ENCODE measurements at places on chromosomes 16 and 17. TPM values are rescaled to one million over a fixed set of nuclear protein-coding genes. Genes with fewer than 3 reads are reported as not detected.

- no peaks in the 10 kb centered on the region for H3K36me3 ChIP-seq
- no peak overlapping the region for H3K4me3 ChIP-seq
- no peaks in the 10 kb centered on the region for H3K27me3 ChIP-seq
- H3K27ac ChIP-seq, result no peak overlapping the region
Measured at GRCh38 chr17:69134112-69134511, 7.6 kb downstream of the ABCA6 start.

DNA sequence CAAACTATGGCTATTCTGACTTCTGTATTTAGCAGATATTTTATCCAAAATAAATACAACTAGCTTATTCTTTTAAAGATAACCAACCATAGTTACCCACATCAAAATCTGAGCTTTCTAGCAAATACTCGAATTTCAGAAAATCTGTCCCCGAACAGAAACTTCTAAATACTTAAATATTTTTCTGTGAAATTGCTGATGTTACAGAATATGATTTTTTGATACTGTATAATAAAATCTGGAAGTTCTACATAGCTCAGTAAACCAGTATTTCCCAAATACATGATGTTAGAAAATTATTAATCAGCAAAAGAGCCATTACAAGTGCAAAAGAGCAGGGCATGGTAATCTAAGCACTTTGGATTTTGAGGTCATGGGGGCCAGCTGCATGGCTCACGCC lies 114.9 kb downstream of the CDH8 start:
- H3K27me3 ChIP-seq, result no peaks in the 10 kb centered on the region
- no peak overlapping the region for H3K27ac ChIP-seq
- no peak overlapping the region for H3K4me3 ChIP-seq
- H3K4me1 ChIP-seq, result no peaks in the 10 kb centered on the region

DNA sequence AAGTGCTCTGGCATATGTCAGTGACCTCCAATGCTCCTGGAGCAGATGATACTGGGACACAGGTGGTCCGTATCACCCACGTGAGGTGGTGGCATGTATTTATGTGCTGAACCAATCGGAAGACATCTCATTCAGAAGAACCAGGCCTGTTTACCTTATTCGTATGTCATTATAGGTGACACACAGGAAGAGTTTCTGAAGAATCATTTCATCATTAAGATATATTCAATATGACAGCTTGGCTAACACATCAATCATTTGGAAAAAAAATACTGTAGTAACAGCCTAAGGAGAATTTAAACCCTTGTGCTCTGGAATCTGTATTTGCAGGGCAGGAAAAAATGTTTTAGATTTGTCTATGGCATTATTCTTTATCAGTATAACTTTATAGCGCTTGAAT lies 44.6 kb downstream of the RBFOX1 start:
- H3K36me3 ChIP-seq, result no peaks in the 10 kb centered on the region
- no peaks in the 10 kb centered on the region for H3K27me3 ChIP-seq
- H3K4me3 ChIP-seq, result no peak overlapping the region

DNA sequence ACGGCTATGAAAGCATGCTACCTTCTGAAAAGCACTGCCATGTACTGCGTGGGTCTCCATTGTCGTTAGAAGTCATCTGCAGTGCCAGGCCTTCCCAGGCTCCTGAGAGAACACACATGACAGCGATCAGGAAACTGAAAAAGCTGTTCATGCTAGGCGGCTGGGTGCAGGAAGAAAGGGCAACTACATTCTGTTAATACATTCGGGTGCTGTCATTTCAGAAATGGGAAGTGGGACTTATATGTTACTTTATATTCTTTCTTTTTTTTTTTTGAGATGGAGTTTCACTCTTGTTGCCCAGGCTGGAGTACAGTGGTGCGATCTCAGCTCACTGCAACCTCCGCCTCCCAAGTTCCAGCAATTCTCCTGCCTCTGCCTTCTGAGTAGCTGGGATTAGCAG lies 19.9 kb downstream of the CFAP20 start:
- no peak overlapping the region for H3K4me3 ChIP-seq
- peaks cover 2% of the 10 kb centered on the region for H3K27me3 ChIP-seq
- peaks cover 5% of the 10 kb centered on the region for H3K4me1 ChIP-seq
- H3K36me3 ChIP-seq, result peaks cover 19% of the 10 kb centered on the region
- H3K27ac ChIP-seq, result no peak overlapping the region

GRCh38 chr17:46158323-46159296 lies 34.6 kb downstream of the KANSL1 start:
- peak overlapping the region; percentile 36 for H3K27ac ChIP-seq
- DNase-seq, result no peak
- H3K27me3 ChIP-seq, result no peaks in the 10 kb centered on the region
- peaks cover 26% of the 10 kb centered on the region for H3K36me3 ChIP-seq
- no peak overlapping the region for H3K4me3 ChIP-seq

GRCh38 chr17:35537601-35538141 lies at the start of gene SLFN12L:
Gene SLFN12L (minus strand): TSS chr17:35537678. CDS start chr17:35522364, 15,314 bp downstream.
- H3K36me3 ChIP-seq, result peaks cover 42% of the 10 kb centered on the region
- H3K4me3 ChIP-seq, result peak within 1 kb of the TSS; percentile 82
- H3K27ac ChIP-seq, result peak within 1 kb of the TSS; percentile 98

DNA sequence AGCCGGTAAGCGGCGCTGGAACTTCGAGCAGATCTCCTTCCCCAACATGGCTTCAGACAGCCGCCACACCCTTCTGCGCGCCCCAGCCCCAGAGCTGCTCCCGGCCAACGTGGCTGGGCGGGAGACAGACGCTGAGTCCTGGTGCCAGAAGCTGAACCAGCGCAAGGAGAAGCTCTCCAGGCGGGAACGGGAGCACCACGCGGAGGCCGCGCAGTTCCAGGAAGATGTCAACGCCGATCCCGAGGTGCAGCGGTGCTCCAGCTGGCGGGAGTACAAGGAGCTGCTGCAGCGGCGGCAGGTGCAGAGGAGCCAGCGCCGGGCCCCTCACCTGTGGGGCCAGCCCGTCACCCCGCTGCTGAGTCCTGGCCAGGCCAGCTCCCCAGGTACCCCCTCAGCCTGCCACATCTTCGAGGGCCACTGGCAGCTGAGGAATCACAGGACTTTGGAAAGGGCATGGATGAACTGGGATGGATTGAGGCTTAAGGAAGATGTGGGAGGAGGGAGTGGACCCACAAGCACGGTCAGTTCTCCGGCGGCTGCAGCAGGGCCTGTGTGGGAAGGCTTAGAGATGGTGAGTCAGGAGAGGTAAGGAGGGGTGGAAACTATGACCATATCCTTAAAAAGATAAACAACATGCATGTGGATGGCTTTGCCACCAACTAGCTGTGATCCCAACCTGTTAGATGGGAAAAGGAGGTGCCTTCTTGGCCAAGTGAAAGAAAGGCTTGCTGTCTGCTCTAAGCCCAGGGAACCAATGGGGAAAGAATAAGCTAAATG lies 3.4 kb upstream of the LLGL2 start:
- H3K4me3 ChIP-seq, result no peak overlapping the region
- no peak for DNase-seq
- H3K4me1 ChIP-seq, result peaks cover 44% of the 10 kb centered on the region
- no peak overlapping the region for H3K27ac ChIP-seq
- H3K36me3 ChIP-seq, result peaks cover 47% of the 10 kb centered on the region

DNA sequence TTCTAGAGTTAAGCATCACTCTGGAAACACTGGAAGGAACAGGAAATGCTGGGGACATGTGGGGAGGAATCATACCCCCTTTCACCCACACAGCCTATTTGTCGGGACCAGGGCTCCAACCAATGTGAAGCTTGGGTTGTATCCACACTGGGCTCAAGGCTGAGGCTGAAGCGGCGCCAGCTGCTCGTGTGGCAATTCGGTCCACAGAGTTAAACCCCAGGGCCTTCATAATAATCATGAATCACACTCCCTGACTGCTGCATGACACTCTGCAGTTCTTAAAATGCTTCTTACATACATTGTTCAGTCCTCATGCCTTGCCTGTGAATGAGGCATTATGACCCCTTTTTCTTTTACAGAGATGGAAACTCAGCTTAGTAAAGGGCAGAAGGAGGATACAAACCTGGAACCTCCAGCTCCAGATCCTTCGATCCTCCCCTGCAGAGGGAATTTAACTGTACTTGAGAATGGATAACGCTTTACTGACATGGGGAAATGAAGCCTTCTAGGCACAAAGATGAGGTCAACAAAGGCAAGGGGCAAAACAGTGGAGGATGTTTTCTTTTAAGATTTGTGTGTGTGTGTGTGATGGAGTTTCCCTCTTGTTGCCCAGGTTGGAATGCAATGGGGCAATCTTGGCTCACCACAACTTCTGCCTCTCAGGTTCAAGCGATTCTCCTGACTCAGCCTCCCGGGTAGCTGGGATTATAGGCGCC lies 72.7 kb downstream of the SOX9 start:
- H3K4me1 ChIP-seq, result no peaks in the 10 kb centered on the region
- no peaks in the 10 kb centered on the region for H3K36me3 ChIP-seq
- no peak overlapping the region for H3K27ac ChIP-seq

DNA sequence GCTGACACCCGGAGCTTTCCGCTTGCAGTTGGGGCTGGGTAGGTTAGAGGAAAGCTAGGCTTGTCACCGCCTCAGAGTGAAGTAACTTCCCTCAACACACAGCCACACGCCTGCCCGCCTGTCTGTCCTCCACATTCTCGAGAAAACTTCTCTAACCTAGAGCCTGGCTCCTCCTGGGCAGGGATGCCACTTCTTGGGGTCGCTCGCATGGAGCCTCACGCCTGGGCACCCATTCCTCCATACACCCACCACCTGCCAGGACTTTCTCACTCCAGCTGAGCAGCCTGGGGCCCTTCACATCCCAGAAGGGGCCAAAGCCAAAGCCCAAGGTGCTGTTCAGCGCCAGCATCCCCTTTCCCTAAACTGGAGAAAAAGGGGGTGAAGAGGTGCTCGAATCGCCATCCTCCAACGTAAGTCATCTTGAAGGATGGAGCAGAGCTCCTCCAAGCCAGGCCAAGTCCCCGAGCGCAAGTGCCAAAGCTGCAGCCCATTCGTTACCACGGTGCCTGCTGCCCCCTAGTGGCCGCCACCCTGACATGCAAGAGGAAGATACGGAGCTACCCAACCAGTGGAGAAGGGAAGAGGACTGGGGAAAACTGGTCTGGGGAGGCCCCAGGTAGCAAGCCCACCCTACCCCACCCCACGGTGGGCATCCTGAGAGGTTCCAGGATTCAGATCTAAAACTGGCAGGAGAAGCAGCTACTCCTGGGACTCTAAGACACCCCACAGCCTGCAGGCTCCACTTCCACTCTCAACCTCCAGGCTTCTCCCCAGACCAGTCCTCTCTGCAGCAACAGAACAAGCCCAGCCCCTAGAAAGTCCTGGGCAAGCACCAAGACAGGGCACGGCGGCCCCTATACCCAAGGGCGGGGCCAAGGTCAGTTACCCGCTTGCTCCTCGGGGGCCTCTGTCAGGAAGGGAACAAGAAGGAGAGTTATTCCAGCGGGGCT lies 63.1 kb downstream of the MYO18A start:
- DNase-seq, result peak; percentile 81
- H3K27ac ChIP-seq, result no peak overlapping the region
- H3K4me1 ChIP-seq, result peaks cover 9% of the 10 kb centered on the region
- peaks cover 11% of the 10 kb centered on the region for H3K36me3 ChIP-seq

GRCh38 chr16:81900456-81900855 lies 110.8 kb downstream of the SDR42E1 start:
- H3K27ac ChIP-seq, result no peak overlapping the region
- H3K4me3 ChIP-seq, result no peak overlapping the region
- H3K36me3 ChIP-seq, result peaks cover 5% of the 10 kb centered on the region
- DNase-seq, result no peak
- H3K27me3 ChIP-seq, result no peaks in the 10 kb centered on the region

DNA sequence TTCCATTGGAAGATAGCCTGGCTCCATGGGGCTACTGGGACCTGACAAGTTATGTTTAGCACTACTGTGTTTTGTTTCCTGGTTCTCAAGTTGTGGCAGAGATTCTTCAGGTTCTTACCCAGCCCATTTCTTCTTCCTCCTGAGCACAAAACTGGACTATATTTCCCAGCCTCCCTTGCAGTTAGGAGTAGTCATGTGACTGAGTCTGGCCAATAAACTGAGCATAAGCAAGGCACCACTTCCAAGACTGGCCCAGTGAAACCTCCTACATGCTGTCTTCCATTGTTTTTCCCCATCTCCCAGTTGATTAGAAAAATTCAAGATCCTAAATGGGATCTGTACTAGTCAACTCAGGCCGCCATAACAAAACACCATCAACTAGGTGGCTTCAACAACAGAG lies 28.2 kb upstream of the RBBP6 start:
- no peak overlapping the region for H3K27ac ChIP-seq
- H3K27me3 ChIP-seq, result peaks cover 2% of the 10 kb centered on the region
- H3K4me3 ChIP-seq, result no peak overlapping the region
- no peaks in the 10 kb centered on the region for H3K4me1 ChIP-seq
- no peaks in the 10 kb centered on the region for H3K36me3 ChIP-seq

- no peak overlapping the region for H3K4me3 ChIP-seq
- no peaks in the 10 kb centered on the region for H3K36me3 ChIP-seq
- peaks cover 15% of the 10 kb centered on the region for H3K4me1 ChIP-seq
Measured at GRCh38 chr17:20206068-20206467, 196.9 kb downstream of the SPECC1 start.

TBC1D3H gene
- not detected for total RNA-seq

NXN gene
- total RNA-seq, result 0.68 TPM

CMTM2 gene
- 0.82 TPM for total RNA-seq

GAST gene
- not detected for total RNA-seq

TBC1D24 gene
- total RNA-seq, result 21.1 TPM

QPRT gene
- total RNA-seq, result 8.6 TPM

UBALD2 gene
- total RNA-seq, result 359 TPM

KRTAP4-3 gene
- not detected for total RNA-seq
